Stimulated activated CD4-positive, alpha-beta T cell treated with anti-CD3 and anti-CD28 coated beads, Interleukin-12 subunit alpha, Interleukin-12 subunit beta, amount 100 ng/mL, for 4 hours (primary cell): ENCODE measurements at places on chromosomes 1 and 21.

- DNase-seq: no peak
Measured at GRCh38 chr1:30877205-30877912, 31.2 kb downstream of the SDC3 start.

GRCh38 chr1:6635910-6636760 is 11.5 kb downstream of the THAP3 start:
- DNase-seq: no peak

DNA sequence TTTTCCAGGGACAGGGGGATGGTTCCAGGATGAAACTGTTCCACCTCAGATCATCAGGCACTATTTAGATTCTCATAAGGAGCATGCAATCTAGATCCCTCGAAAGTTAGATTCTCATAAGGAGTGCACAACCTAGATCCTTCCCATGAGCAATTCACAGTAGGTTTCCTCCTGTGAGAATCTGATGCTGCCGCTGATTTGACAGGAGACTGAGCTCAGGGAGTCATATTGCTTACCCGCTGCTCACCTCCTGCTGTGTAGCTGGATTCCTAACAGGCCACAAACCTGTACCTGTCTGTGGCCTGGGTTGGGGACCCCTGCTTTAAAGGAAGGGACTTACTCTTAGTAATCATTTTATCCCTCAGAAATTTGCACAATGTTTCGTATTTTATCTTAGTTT is 9.3 kb downstream of the CTH start:
- no peak for DNase-seq

GRCh38 chr1:232456714-232457113 is 173.2 kb downstream of the SIPA1L2 start:
- DNase-seq: no peak

DNA sequence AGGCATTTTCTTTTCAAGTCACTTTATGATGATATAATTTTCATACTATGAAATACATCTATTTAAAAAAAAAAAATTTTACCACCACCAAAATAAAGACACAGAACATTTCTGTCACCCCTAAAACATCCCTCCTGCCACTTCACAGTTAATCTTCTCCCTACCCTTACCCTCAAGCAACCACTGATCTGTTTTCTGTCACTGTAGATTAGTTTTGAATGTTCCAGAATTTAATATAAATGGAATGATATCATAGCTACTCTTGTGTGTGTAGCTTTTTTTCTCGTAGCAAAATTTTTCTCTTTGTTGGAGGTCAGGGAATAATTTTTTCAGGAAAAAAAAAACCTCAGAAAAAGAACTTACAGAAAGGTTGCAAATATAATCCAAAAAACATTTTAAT is 152.7 kb downstream of the RHOU start:
- DNase-seq: no peak

- DNase-seq: no peak
Measured at GRCh38 chr1:209106861-209107260, 476.7 kb upstream of the CAMK1G start.

DNA sequence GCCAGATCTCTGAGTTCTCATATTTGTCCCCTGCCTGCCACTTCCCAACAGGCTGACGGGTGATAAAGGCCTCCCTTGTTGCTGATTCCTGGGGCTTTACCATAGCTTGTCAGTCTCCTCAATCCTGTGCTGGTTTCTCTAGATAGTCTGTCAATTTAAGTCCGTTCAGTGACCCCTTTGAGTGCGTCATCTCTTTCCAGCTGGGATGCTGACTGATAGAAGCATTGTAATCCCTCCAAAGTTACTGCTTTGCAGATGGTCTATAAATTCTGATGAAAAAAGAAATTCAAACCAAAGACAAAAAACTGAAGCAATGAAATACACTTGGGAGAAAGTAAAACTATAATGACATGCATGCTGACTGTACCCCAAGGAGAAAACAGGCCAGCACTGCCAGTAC is 28.3 kb downstream of the RHOU start:
- no peak for DNase-seq

GRCh38 chr1:208209896-208210589 is 34.1 kb downstream of the PLXNA2 start:
- DNase-seq: no peak

- no peak for DNase-seq
Measured at GRCh38 chr1:110063781-110064180, 6.7 kb downstream of the ALX3 start.

GRCh38 chr21:32190493-32191144 is 88.2 kb downstream of the MIS18A start:
- no peak for DNase-seq

GRCh38 chr1:1894354-1895059 is 3.6 kb upstream of the GNB1 start:
- no peak for DNase-seq

GRCh38 chr1:3968851-3969250 is 68.8 kb upstream of the C1orf174 start:
- no peak for DNase-seq

DNA sequence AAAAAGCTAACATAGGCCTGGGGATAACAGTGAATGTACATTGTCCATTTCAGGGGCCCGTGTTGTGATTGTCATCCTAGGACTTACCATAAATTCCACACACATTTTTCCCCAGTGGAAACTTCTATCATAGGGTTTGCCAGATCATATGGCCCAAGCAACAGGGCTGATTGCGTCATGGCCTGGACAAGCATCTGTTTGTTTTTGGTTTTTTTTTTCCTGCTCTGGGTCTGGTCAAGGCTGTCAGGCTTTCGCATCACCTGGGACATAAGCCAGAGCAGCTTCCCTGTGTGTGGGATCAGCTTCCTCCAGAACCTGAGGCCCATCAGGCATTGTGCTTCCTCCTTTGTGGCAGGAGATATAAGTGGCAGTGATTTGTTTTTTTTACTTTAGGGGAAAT is 598.5 kb upstream of the USP24 start:
- DNase-seq: no peak

DNA sequence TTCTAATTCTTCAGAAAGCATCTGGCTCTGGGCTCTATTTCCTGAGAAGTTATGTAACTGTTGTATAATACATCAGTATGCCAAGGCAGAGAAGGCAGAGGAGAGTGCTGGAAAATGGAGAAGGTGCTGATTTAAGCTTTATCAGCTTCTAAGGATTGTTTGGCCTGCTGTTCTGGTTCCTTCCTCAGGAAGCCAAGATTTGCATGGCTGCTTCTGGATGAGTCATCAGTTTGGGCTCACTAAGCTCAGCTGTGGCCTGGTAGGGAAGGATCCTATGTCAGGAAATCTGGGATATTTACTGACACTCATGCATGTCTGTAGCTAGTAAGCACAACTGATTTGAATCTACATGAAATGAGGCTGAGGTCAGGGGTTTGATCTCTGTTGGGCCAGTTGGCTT is 73.2 kb upstream of the ADGRL4 start:
- no peak for DNase-seq
